ENCODE measurements at places on chromosomes 5 and 9.
A peak's percentile ranks its signal among the peaks of the same experiment; 100 is the strongest.

GRCh38 chr5:167063788-167064187, 1227.7 kb upstream of the WWC1 start:
- peak; percentile 9 for DNase-seq

DNA sequence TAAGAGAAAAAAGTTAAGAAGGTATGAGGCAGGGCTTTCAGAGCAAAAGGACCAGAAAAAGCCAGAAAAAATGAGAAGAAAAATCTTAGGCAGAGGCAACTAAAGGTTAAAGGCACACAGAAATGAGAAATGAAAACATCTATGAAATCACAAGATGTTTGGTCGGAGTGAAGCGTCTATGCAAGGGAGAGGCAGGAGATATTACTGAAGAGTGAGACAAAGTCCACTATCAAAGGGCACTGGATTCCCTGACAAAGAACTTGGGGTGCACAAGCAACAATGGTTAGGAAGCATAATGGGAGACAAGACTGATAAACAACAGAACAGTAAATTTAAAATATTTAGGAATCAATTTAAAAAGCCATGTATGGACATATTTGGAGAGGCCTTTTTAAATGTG, 16.9 kb downstream of the PANK3 start:
- DNase-seq: no peak

GRCh38 chr5:159047086-159047485, 52.6 kb downstream of the EBF1 start:
- DNase-seq: no peak

DNA sequence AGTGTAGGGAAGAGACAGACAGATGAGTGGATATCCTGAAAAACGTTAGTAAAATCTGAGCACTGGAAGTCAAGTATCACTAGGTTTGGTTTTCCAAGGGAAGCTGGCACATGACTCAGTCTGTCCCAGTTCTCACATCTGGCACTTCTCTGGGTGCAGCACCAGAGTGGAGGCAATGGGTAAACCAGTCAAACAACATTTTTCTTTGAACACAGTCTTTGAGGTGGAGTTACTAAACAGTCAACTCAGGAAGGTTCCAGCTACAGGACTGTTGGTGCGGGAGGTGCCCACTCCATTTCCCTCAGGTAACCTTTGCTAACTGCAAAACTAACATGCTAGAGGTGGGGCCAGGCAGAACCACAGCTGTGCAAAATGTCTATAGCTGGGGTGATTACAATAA, 301.4 kb upstream of the RFX3 start:
- no peak for DNase-seq

GRCh38 chr9:103242486-103242885, 247.4 kb downstream of the CYLC2 start:
- DNase-seq: no peak

DNA sequence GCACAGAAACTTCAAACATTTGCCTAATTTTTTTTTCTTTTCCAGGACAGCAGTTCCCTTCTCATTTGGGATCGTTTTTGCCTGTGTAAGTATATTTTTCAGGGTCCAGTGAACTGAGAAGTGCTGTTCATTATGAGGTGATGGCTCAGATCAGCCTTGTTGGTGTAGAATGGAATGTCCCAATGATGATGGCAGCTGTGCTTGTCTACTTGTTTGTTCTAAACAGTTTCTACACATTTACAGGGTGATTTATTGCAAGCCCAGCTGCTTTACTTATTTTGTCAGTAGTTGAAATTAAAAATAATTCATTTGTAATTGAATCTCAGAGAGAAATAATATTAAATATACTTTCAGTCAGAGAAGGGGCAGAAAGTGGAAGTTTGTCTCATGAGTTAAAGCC, 337.6 kb upstream of the SEMA6A start:
- no peak for DNase-seq

GRCh38 chr5:116440457-116441001, 134.1 kb downstream of the SEMA6A start:
- no peak for DNase-seq

All from SHP77 (cell line).